ENCODE measurements at places on chromosomes 13 and 19.

DNA sequence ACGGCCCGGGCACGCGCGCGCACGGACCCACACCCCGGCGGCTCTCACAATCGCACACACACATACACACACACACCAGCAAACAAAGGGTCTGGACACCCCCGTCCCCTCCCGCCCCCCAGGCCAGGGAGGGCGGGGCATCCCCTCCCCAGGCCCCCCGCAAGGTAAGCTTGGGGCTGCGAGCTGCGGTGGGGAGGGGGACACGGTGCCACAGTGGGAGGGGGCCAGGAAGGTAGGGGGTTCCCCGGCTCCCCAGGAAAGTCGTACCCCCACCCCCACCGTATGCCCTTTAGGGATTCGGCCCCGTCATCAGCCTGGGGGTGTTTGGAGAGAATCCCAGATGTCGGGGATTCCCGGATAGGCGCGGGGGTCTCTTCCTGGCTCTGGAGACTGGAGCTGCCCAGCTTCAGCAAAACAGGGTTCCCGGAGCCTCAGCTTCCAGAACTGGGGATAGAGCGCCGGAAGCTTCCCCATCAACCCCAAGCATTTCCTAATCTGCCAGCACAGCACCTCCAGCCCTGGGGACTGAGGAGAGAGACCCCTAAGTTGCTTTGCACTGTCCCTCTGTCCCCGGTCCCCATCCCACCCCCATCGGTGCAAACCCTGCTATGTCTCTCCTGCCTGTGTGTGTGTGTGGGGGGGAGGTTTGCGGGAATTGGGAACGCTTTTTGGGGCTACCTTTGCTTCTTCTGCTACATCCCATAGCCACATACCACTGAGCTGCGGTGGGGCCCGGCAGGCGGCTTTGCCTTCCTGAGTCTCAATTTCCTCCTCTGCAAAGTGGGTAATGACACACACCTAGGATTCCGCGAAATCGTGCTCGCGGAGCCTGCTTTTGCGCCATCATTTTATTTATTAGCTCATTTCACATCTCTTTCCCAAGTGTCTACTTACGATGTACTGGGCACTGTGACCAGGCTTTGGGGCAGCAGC, 1.8 kb upstream of the CDC37 start:
- DNase-seq = no peak

DNA sequence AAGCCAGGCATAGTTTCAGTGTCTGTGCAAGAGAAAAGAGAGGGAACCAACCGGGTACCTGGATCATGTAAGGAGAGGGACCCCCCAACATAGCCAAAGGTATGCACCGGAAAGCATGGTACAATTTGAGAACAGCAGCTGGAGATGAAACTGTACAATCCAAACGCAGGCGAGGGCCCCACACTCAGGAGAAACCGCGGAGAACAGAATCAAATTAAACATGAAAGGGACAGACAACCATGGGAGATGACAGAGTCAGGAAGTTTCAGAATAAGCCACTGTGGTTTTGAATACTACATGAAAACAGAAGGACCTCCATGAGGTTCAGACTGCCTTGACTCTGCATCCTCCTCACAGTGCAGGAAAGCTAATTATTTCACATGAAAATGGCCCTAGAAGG, 62.9 kb upstream of the SPATA13 start:
- no peak for DNase-seq

DNA sequence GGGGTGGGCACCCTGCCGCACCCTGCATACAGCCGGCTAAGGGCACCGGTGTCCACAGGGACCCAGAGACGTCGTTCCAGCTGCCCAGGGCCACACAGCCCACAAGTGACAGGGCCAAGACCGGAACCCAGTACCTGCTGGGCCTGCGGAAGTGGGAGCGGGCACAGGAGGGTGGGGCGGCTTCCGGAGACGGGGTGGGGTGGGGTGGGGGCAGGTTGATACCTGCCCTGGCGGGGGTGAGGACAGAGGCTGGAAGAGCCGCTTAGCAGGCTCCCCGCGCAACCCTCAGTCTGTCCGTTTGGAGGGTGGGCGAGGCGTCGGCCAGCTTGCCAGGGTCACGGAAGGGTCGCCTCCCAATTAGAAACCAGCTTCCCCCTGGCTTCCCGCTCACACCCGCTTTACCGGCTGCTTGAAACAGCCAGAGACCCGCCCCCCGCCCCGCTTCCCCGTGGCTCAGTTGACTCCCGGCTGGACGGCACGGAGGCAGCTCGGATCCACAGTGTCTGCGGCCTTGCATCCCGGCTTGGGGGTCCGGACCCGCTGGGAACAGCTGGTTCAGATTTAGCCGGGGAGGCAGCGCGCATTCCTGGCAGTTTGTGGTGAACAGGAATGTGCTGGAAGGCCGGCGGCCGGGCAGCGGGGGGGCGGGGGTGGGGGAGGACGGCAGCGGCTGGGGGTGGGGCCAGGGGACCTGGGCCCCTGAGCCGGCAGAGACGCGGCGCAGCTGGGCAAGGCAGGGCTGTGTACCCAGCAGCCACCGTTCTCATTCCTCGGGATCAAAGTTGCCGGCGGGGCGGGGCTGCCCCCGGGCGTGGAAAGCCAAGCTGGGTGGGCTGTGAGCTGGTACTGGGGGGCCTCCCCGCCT, 1.9 kb downstream of the CNN2 start:
- peak; percentile 48 for DNase-seq

- DNase-seq = no peak
Measured at GRCh38 chr19:56271151-56271550, 1.4 kb upstream of the EDDM13 start.

DNA sequence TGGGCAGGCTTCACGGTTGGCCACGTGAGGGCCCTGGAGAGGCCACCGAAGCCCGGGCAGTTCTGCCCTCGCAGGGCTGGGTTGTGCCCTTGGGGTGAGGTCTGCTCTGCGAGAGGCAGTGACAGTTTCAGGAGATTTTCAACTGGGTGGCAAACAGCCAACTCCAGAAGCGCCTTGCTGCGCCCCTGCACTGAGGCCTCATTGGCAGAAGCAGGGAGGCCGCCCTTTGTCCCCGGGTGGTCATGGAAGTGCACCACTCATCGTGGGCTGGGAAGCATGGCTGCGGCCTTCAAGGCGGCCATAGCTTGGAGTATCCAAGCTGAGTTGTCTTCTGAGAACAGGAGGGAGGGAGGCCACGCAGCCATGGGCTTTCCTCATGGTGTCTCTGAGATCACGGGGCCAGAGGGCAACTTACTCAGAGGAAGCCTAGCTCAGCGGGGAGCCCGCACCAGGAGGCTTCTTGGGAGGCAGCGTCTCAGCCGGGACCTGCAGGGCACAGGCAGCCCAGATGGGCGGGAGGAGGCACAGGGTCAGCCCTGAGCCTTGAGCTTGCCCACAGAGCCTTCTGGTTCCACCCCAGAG, 14.8 kb downstream of the PLEKHJ1 start:
- DNase-seq = no peak

- peak; percentile 68 for DNase-seq
Measured at GRCh38 chr19:35592226-35592625, 6.3 kb downstream of the PMIS2 start.

DNA sequence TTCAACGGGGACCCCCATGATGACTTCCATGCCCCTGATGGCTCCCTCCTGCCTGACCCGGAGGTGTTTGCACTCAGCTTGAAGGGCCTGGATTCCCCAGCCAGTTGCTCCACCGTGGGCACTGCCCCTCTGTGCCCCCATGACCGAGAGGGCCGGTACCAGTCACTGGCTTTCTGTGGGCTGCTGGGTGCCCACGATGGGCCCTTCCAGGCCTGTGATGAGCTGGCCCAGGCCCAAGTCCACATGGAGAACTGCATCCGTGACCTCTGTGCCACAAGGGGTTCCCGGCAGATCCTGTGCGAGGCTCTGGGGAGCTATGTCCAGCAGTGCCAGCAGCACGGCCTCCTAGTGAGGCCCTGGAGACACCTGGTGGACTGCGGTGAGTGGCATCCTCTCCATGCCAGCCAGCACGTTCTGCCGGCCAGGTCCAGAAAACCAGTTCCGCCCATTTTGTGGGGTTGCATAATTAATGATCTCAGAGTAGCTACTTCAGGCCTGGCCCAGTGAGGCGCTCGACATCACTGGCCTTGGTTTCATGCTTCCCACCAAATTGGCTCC, 34.9 kb upstream of the FXYD3 start:
- no peak for DNase-seq

DNA sequence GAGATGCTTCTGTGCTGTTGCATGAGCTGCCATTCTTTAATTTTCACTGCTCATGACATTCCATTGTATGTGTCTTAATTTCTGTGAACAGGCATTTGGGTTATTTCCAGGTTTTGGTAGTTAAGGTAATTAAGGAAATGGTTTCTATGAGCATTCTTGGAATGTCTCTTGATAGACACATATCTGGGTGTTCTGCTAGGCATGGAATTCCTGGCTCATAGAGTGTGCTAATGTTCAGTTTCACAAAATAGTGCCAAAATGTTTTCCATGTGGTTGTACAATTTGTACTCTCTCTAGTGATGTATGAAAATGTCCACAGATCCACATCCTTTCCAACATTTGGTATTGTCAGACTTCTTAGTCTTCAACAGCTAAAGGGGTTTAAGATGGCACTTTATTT, 680.9 kb upstream of the SGCG start:
- DNase-seq = no peak

- DNase-seq = peak; percentile 87
Measured at GRCh38 chr19:49150106-49150943, 4.9 kb downstream of the HRC start.

- no peak for DNase-seq
Measured at GRCh38 chr13:102556806-102557205, 40.0 kb upstream of the TPP2 start.

- DNase-seq = no peak
Measured at GRCh38 chr13:109093998-109094397, 464.6 kb downstream of the MYO16 start.

- no peak for DNase-seq
Measured at GRCh38 chr13:26864576-26864975, 104.0 kb upstream of the GPR12 start.

- DNase-seq = no peak
Measured at GRCh38 chr19:17086120-17086519, 10.5 kb downstream of the MYO9B start.

- no peak for DNase-seq
Measured at GRCh38 chr13:50684366-50684765, 159.1 kb downstream of the DLEU7 start.

- no peak for DNase-seq
Measured at GRCh38 chr19:10271543-10272086, 695 bp downstream of the ICAM1 start.

- DNase-seq = no peak
Measured at GRCh38 chr13:20494656-20495055, 31.0 kb downstream of the CRYL1 start.

Data from D341Med (cell line).